ENCODE measurements at places on chromosomes 7 and 10.

- DNase-seq = no peak
Measured at GRCh38 chr7:152866125-152866524, 106.6 kb downstream of the ACTR3B start.

DNA sequence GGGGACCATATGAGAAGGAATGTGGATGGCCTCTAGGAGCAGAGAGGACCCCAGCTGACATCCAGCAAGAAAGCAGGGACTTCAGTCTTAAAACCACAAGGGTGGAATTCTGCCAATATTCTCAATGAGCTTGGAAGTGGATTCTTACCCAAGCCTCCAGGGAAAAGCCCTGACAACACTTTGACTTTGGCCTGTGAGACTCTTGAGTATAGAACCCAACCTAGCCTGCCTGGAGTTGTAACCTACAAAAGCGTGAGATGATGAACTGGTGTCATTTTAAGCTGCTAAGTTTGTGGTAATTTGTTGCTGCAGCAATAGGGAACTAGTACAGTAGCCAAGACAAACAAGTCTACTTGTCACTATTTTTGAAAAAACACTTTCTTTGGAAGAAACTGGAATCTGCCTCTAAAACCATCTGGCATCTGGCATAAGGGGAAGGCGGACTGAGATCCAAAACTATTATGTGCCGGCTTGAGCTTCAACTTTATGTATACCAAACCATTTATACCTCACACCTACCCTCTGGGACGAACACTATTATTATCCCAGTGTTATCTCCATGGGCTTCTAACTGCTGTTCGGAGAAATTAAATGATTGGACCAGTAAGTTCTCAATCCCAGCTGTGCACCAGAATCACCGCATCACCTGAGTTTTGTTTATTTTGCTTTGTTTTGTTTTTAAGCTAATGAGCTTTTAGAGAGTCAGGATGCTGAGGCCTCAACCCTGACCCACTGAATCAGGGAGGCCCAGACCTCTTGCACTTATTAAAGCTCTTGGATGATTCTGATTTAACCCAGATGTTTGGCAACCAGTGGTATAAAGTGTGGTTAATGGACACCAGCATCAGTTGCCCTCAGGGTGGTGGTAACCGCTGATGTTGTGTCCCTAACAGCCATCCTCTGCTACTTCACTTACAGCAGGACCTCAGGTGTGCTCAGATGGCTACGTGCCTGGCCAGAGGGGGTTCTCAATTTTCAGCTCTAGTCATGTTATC is 83.0 kb downstream of the C1GALT1 start:
- DNase-seq = no peak

- DNase-seq = no peak
Measured at GRCh38 chr10:88415533-88416130, 167.5 kb downstream of the RNLS start.

- no peak for DNase-seq
Measured at GRCh38 chr7:123218866-123219265, 19.1 kb upstream of the SLC13A1 start.

GRCh38 chr10:117761695-117762094 is 219.1 kb downstream of the EMX2 start:
- DNase-seq = no peak

DNA sequence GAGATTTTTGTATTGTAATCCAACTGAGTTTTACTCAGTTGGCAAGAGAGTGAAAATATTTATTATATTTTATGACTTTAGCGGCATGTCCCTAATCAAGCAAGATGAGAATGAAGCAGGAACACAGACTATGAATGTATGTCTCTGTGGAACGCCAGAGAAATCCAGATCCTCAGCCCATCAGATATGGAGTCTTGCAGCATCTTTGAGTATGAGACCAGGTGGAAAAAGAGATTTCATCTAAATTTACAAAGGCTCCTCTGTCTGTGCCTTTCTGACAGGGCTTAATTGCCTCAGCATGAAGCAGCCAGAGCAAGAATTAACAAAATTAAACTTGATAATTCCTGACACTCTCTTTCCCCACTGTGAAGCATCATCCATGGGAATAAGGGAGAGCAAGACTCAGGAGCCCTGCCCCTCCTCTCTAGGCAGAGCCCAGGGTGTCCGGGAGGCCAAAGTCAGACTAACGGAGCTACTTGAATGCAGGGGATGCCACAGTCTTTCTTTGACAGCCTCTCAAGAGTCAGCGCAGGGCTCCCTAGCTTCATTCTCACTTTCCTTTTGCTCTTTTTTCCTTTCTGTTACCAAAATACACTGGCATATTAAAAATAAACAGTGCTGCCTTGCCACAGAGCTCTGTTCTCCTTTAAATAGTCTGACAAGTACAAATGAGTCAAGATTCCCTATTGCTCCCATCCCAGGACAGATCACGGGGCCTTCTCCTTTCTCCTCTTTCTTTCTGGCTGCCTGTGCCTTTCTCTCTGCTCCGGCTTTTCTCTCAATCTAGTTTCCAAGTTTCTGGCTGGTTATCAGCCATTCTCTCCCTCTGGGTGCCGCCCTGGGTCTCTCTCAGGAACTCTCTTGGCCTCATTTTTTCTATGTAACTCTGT is 132.2 kb upstream of the INHBA start:
- no peak for DNase-seq

- DNase-seq = no peak
Measured at GRCh38 chr7:99278180-99278579, 5.5 kb downstream of the MYH16 start.

DNA sequence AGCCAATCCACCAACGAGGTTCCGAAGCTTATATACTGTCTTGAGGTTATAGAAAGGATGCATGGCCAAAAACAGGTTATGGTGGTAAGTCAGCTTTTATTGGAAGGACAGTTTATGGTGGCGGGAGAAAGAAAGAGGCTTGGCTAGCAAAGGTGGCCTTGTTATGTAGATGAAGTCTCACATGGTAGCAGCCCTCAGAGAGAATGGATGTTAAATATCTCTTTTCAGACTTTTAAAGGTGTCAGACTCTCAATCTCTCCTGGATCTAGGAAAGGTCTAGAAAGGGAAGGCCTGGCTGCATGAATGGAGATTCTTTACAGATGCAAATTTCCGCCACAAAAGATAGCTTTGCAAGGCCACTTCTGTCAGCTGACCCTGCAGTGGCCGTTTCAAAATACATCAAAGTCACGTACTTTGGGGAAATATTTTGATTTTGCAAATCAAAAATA is 333.8 kb downstream of the GALNT17 start:
- no peak for DNase-seq

DNA sequence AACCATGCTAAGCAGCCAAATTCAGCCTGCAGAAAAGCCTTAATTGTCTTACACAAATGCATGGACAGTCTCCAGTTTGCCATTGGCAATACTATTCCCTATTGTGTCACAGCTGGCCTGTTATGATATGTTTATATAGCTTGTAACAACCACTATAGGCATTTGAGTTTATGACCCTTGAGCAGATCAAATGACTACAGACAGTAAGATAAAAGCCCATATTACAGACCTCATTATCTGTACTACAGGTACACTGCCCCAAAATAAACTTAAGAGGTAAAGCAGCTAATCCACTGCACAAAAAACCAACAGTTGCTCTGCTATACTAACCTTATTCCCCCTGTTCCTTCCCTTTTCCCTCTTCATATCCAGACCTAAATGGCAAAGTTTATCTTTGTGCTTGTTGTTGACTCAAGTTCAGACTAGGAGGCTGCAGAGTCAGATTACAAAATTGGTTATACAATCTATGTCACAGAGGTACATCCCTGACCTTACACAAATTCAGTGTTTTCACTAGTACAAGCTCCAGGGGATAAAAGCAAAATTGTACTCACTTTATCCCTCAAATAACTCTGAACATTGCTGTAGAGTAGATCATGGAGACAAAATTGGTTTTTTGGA is 218.4 kb downstream of the GRM8 start:
- no peak for DNase-seq

DNA sequence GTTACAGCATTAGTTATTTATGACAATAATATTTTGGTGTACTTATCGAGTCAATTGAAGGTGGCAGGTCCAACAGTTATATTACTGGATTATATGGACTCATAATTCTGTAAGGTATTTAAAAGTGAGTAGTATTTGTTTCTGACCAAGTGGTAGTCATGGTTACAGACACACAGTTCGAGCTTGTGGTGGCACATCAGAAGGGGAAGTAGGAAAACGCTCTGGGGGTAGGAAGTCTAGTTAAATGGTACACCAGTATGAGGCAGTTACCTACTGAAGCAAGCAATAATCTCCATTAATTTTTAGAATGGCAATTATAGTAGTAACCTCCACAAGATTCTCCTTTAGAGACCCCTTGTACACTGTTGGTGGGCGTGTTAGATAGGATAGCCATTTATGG is 541.2 kb downstream of the ETV1 start:
- no peak for DNase-seq

DNA sequence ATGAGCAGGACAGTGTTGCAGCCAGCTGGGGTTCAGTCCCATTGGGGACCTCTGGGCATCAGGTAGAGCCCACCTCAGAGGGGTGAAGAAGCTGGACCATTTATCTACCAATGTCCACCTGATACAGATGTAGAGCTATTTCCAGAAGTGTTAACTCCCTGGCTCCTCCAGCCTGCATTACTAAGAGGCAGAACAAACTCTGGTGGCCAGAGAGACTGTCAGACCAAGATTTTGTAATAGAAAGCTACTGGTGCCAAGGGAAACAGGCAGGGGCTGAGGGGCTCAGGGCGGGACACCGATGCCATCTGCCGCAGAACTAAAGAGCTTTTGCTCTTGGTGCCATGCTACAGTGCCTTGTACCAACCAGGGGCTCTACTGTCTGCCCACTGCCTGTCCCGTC is 268.2 kb upstream of the HABP2 start:
- DNase-seq = no peak

GRCh38 chr7:140719721-140720120 is 23.2 kb downstream of the NDUFB2 start:
- DNase-seq = no peak

DNA sequence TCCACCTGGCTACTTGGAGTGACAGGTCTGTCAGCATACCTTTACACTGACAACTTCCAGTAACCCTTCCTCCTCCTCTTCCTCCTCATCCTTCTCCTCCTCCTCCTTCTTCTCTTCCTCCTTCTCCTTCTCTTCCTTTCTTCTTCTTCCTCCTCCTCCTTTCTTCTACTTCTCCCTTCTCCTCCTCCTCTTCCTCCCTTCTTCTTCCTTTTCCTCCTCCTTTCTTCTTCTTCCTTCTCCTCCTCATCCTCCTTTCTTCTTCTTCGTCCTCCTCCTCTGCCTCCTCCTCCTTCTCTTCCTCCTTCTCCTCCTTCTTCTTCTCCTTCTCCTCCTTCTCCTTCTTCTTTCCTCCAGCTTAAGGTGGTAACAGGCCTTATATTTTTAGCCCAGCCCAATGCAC is 109.3 kb upstream of the PLXDC2 start:
- no peak for DNase-seq

DNA sequence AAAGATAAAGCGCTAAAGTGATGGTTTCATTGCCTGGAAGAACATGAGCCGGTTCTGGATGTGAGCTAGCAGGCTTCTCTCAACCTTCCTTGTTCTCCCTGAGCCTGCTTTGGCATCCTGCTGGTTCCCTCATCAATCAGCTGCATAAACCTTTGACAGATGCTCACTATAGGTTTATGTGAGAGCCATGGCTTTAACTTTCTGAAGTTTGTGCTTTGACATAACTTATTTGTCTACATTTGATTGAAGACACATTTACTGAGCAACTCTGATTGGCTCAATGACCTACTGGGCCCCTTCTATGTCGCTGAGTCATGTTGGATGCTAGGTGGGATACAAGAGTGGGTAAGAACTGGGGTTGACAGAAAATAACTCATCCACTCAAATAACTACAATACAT is 192.0 kb downstream of the ADAM12 start:
- DNase-seq = no peak

- no peak for DNase-seq
Measured at GRCh38 chr7:135768064-135768463, 19.5 kb upstream of the FAM180A start.

- DNase-seq = no peak
Measured at GRCh38 chr7:151904270-151904669, 27.4 kb upstream of the PRKAG2 start.

- DNase-seq = no peak
Measured at GRCh38 chr10:70779511-70780369, 5.4 kb downstream of the TBATA start.

DNA sequence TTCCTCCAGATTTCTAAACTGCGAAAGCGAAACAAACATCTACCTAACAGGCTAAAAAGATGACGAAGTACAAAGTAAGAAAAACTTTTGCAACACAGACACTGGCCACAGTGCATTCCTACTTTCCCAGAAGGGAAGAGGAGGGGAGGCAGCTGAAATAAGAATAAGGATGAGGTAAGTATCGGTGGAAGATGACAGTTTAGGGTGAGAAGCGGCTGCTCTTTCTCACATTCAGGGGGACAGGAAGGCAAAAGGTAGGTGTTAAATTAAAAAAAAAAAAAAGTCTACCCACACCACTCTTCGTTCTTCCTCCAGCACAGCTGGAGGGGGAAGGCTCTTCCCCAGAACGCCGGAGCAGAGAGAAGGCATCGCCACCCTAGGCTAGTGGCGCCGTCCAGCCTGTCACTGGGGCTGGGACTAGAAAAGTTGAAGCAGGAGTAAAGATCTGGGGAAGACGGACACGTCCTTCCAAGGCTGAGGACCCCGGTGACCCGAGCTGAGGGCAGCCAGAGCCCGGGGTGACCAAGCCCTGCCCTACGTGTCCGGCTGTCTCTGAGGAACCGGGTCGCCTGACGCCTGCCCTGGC is 846 bp downstream of the DNAJC1 start:
- no peak for DNase-seq

- DNase-seq = no peak
Measured at GRCh38 chr10:120584786-120585185, 127.8 kb downstream of the PLPP4 start.

DNA sequence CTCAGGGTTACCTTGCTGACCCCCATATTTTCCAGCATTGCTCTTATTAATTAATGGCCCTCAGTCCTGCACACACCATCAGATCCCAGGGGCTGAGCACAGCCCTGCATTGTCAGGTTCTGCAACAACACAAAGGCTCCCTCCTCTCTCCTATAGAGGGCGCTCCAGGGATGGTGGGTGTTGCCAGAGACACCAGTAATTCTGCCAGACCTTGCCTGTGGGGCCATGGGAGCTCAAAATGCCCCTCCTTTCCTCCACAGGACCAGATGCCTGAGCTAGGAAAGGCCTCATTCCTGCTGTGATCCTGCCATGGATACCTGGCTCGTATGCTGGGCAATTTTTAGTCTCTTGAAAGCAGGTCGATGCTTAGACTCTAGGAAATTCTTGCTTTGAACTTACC is 42.8 kb upstream of the PRSS58 start:
- peak; percentile 39 for DNase-seq

Data from H54 (cell line).